ENCODE measurements at places on chromosomes 7 and 10.

GRCh38 chr7:105678811-105679495 is 97.7 kb upstream of the EFCAB10 start:
- no peak for DNase-seq

DNA sequence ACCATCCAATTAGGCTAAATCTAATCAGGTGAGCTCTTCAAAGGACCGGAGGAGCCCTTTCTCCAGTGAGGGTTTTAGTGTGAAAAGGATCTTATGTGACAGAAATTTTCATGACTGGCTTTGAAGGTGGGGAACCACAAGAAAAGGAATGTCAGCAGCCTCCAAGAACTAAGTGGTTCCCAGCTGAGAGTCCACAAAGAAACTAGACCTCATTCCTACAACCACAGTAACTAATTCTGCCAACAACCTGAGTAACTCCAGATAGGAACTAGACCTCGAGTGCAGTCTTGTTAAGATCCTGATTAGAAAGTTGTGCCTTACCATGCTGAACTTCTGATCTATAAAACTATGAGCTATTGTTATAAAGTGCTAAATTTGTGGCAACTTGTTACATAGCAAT is 51.3 kb downstream of the PCLO start:
- no peak for DNase-seq

DNA sequence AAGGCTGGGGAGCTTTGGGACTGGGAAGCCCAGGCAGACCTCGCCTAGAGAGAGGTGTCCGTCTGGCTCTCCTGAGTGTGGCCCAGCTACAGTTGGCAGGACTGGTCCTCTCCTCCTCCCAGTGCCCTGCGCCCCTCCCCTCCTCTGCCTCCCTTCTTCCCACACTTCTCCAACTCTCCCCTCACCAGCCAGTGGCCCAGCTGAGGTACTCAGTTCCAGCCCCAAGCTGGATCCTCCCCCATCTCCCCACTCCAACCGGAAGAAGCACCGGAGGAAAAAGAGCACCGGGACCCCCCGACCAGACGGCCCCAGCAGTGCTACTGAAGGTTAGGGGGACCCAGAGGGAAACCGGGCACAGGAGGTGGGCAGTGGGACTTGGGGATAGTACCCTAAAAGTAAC is 27.7 kb downstream of the GBX1 start:
- no peak for DNase-seq

DNA sequence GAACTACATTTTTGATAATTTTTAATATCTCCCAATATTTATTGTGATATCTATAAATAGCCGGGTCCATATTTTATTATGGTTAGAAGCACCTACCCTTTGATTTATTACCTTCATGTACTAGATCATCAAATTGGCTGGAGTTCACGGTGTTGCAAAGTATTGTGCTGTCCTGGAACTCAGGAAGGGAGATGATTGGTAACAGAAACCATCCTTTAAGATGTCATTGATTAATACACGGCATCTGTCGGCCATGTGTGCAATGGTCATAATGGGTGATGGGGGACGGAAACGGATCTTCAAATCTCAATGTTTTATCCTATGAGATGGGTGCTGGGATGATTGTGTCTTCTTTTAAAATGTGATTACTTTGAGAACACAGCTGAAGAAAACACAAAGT is 157.0 kb downstream of the NEBL start:
- DNase-seq, result no peak

- no peak for DNase-seq
These were observed 59.8 kb downstream of the CSGALNACT2 start for GRCh38 chr10:43197834-43198681.

DNA sequence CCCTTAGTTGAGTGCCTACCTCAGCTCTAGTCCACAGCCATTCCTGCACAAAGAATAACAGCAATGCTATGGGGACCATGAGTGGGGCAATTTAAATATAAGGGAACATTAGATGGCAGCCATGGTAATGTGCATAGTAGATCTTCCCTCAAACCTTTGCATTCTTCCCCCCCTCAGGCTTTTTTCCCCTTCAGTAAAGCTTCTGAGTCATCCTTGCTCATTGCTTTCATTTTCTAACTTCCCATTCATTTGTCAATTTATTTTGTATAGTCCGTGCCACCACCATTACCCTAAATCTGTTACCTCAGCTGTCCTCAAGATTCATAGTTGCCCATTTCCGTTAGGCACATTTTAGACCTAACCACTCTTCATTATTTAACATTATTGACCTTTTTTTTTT is 10.7 kb downstream of the HECTD2 start:
- DNase-seq, result no peak

DNA sequence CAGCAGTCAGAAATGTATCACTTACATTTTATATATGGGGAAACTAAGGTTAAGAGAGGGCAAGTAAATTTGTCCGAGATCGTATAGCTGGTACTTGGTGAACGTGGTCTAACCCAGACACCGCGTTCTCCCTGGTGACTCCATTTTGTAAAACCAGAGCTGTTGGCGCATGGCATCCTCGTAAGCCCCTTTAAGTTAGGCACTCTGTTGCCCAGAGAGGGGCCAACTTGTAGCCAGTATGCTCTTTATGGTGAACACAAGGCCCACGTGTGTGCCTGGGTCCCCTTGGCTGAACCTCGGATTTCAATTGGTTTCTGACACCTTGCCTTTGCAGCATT is 39.7 kb upstream of the ZNF518A start:
- no peak for DNase-seq

DNA sequence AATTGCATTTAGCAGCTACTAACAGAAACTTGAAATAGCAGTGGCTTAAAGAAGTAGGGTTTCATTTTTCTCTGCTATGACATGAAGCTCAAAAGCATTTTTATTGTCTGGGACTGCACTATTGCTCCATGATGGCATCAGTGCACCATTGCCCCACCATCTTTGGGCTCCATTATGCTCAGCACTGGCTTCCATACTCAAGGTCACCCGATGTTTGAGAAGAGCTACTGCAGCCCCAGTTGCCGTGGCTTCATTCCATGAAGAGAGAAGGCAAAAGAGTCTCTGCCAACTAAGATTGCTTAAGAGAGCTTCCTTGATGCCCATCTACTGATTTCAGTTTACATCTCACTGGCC is 192.2 kb upstream of the LRGUK start:
- DNase-seq, result no peak

GRCh38 chr10:3805201-3805790 is 20.3 kb upstream of the KLF6 start:
- DNase-seq, result peak; percentile 94

DNA sequence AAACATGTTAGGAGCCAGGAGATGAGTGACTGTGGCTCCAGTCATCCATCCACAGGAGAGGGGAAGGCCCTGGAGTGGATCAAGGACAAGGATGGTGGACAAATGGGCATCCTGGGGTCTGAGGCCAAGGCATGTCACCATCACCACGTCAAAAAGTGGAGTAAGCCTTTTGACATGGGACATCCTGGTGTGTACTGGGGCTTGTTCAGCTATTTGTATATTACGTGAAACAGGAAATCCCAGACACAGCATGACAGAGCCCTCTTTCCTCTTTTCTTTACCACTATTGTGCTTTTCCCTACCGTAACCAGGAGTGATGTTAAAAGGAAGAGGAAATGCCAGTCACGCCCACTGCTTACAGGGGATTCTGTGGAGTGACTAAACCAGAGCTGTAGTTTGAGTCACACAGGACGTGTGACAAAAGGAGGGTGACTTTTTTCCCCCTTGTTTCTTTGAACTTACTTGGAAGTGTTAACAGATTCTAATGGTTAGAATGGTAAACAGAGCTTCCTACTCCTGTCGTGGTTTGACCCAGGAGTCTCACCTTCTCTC is 15.4 kb downstream of the ACSL5 start:
- peak; percentile 62 for DNase-seq

DNA sequence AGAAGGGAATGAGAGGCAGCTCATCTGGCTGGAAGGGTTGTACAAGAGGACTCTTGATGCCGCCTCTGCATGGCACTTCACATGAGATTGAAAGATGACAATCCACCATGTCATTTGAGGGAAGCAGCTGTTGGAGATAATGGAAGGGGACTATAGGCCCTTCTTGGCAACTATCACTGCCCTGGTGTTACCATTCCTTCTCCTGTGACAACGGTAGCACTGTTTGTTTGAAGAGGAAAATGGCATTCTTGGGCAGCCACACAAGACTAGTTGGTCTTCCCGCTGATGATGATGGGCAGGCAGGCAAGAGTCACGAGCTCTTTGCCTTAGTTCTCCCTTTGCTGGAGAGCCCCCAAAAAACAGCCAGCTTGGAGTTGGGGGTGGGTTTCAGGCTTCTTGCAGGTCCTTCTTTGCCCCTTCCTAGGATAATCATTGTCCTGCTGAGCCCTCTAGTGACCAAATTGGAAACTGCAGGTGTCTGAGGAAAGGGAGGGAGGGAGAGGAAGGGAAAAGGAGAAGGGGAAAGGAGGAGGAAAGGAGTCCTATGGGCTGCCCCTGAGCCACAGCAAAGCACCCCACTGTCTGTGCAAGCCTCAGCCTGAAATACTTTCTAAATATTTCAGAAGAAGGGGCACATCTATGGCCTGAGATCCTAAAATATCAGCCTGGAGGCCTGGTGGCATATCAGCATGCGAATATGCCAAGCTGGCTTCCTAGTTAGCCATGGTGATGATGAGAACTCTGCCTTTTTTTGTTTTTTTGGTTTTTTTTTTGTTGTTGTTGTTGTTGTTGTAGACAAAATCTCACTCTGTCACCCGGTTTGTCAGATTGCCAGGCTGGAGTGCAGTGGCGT is 165.6 kb upstream of the KMT2E start:
- DNase-seq, result peak; percentile 53

DNA sequence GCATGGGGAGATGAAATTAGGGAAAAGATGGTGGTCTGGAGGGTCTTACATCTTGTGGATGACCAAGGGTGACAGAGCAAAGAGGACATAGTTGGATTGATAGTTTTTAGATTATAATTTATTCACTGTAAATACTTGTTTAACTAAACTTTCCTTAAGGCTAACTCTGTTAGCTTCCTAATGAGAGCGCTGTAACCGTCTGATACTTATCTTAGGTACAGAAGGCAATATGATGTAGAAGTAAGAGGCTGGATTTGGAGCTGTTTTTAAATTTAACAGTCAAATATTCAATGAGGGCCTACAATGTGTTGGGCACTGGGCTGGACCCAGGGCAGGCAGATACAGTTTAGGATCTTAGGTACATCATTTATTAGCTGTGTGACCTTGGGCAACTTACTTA is 36.0 kb downstream of the PRKAR2B start:
- no peak for DNase-seq

- no peak for DNase-seq
These were observed 24.1 kb upstream of the FFAR4 start for GRCh38 chr10:93542358-93542791.

DNA sequence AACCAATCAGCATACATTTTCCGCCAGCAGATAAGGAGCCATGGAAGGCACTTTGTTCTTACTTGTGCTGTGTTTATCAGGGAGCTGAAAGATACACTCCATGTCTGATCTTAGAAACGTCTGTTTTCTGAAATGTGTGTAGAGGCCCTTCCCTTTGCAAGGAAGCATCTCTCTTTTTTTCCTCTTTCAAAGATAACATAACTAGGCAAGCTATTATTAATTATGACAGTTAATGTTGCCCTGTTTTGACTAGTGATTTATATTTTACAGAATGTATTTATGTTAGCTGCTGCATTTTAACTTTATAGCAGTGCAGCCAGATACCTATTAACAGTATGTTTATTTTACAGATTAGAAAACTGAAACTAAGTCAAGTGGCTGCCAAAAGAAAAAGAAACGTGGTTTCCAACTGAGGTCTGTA is 683.2 kb upstream of the IGFBP3 start:
- DNase-seq, result no peak

DNA sequence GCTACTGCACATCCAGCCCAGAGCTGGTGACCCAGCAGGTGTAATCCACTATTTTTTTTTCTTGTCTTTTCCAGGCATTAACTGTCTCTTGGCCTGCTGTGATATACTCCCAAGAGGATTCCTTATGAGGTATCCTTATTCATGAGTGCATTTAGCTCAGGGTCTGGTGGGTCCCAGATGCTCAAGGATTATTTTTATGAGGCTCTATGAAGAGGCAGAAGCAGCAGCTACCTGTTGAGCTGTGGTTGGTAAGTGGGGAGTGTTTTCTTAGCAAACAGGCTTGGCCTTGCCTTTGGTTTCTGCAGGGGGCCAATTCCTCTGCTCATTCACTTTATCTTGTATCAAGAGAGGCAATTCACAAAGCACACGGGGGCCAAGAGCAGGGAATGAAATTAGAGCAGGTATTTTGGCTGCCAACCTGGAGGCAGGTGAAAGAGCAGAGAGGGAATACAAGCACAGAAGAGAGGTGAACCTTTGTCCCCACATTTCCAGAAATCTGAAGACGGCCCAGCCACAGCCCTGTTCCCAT is 221.6 kb downstream of the TMEM178B start:
- DNase-seq, result no peak

DNA sequence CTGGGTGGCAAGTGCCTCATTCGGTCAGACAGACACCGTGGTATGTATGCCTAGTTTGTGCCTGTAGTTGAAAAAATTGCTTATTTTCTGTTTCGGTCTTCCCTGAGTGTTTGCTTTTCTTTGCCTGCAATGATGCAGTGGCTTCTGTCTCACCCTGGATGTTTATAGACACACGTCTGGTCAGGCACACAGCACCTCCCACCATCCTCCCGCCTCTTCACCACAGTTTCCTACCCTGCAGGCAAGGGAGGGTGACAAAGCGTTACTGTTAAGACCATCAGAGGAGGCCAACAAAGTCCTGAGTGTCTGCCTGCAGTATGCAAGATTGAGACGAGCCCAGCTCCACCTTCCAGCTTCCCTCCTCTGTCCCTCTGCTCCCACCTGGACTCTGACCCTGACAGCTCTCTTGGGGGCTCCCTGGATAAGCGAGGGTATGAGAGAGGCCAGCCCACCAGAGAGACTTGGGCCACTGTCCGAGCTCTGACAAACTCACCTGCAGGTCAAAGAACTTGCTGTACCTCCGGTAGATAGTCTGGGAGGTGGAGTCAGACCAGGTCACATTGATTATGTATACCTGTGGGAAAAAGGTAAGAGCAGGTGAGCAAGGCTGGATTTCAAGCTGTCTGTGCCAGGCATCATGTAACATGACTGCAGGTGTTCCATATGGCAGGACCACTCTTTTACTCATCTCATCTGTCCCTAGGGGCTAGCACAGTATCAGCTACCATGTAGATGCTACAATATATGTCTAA is 54.4 kb downstream of the SH3PXD2A start:
- peak; percentile 52 for DNase-seq

DNA sequence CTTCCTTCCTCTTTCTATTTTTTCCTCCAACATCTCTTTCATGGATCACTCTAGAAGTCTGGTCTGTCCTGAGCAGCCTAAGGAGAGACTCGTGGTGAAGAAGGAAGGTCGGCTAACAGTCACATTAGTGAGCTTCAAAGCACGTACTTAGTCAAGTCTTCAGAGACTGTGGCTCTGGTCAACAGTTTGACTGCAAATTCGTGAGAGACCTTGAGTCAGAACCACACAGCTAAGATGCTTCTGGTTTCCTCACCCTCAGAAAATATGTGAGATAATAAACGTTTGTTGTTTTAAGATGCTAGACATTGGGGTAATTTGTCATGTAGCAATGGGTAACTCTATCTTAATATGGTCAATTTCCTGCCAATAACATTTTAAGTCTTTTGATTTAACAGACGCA is 126.2 kb upstream of the LRRN3 start:
- DNase-seq, result no peak
